Nasal cavity respiratory epithelium epithelial cell of viscerocranial mucosa (primary cell): ENCODE measurements at places on chromosomes 7 and 10. TPM values are rescaled to one million over a fixed set of nuclear protein-coding genes. Genes with fewer than 3 reads are reported as not detected.

SPDYE5 gene
- not detected in 2 replicates for total RNA-seq

LRRC17 gene
- total RNA-seq: 0.28 and 0.68 TPM in 2 replicates

RPA3 gene
- total RNA-seq: 10.3 and 16.1 TPM in 2 replicates

VSTM4 gene
- not detected in 2 replicates for total RNA-seq

RALA gene
- total RNA-seq: 23.2 and 33.0 TPM in 2 replicates

TMEM273 gene
- total RNA-seq: 0.34 TPM in 1 of 2 replicates, not detected in the other

GSTO2 gene
- 6.5 and 18.8 TPM in 2 replicates for total RNA-seq

GJD4 gene
- total RNA-seq: 0.07 TPM in 1 of 2 replicates, not detected in the other
